ENCODE measurements at places on chromosomes 6 and 20.

GRCh38 chr6:143677891-143678791, at the start of gene PHACTR2:
Gene PHACTR2 (plus strand): TSS chr6:143677965. CDS start chr6:143678164, 199 bp downstream.
- DNase-seq, result peak; percentile 71

- no peak for DNase-seq
Observed at GRCh38 chr6:124881898-124882578, 80.2 kb upstream of the RNF217 start.

GRCh38 chr6:34657037-34657306, 39.6 kb downstream of the ILRUN start:
- no peak for DNase-seq

GRCh38 chr6:152094992-152095592, 287.6 kb downstream of the ESR1 start:
- DNase-seq, result no peak

- DNase-seq, result no peak
Observed at GRCh38 chr6:138555421-138555988, 56.2 kb upstream of the NHSL1 start.

GRCh38 chr20:52484438-52484837, 292.9 kb upstream of the ZFP64 start:
- no peak for DNase-seq

GRCh38 chr20:1295276-1295930, 29.3 kb downstream of the SNPH start:
- no peak for DNase-seq

DNA sequence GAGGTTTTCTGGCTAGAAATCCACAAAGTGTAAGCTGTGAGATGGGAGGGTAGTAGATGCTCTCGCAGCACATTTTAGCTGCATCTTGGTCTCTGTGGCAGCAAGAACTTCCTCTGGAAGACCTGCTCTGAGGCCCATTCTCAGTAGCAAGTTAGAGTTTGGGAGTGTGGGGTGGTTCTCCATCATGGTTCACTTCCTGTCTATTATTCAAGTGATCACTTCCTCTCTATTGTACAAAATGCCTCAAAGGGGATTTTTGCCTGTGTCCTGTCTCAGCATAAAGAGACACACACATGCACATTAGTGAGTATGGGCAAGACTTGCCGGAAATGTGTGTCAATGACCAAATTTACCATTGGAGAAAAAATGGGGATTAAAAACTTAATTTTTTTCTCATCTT, 42.5 kb downstream of the LYRM2 start:
- DNase-seq, result peak; percentile 73

DNA sequence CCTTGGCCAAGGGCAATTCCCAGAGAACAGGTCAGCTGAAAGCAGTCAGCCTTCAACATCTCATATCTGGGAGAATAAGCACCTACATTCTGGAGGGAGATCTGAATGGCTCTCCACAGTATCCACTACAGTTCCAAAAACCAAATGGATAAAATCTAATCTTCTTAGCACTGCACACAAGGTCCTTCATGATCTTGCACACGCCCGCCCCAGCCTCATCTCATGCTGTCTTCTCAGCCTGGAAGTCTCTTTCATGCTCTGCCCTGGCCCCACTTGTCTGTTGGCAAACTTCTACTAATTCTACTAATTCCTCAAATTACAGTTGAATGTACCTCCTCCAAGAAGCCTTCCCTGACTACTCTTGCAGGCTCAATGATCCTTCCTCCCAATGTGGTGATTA, 1.8 kb upstream of the TTBK1 start:
- DNase-seq, result no peak

GRCh38 chr6:75049308-75049707, 156.5 kb downstream of the COL12A1 start:
- no peak for DNase-seq

DNA sequence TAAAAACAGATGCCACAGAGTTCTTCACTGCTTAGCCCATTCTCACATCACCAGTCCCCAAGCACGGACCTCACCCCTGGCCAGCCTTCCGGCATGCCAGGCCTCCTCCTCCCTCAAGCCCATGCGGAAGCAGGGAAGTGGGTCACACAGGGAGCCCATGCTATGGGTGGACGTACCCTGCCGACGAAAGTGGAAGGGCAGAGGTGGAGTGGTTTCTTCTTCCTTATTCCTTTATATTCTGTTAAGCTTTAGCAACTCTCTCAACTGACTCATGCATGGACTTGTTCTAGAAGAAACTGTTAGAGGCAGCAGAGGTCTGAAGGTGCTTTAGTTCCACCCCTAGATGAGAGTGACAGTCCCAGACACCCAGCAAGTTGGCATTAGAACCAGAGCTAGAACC, 118.6 kb downstream of the LY86 start:
- no peak for DNase-seq

DNA sequence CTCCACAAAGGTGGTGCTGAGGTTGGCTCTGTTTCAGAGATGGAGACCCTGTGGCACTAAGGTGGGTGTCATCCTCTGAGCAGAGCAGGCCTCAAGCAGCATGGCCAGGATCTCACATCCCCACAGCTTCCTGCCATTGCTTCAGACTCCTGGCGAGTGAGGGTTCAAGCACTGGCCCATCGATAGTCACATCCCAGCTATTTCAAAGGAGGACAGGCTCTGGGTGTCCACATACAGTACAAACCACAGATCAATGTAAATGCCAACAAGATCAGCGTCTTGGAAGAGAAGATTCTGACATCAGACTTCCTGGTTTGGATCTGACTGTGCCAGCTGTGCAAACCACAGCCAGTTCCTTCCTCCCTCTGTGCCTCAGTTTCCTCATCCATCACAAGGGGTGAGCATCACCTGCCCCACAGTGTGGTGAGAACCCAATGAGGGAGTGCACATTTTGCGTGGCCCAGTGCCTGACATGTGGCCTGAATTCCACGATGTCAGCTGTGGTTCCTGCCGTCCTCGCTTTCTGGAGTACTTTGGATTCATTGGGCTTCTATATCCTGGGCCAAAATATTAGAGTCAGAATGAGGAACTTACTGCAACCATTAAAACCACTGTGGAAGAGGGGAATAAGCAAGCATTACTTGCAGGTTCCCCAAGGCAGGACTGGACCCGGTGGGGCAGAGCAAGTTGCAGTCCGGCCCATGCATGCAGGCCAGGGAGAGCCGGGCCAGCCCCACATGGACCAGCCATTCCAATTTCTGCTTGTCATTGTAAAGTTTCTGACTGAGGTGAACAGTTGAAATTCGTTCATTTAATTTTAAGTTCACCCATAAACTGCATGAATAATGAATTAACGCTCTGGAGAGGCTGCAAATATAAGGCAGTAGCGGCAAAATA, 236.0 kb downstream of the TTLL2 start:
- DNase-seq, result no peak

DNA sequence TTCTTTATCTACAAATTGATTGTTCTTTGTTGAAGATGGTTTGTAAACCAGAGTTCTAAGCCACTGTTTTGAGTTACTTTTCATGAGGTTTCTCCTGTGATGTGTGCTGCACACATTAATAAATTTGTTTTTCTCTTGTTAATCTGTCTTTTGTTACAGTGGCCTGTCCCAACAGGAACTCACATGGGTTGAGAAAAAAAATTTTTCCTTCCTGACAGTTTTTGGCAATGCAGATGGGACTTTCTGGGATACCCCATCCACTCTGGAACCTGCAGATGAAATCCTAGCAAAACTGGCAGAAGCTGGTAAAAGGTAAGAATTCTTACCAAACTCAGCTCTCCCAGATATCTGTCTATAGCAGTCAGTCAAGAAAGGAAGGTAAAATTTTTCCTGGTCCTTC, 88.1 kb downstream of the CEP162 start:
- no peak for DNase-seq

GRCh38 chr6:111204305-111204704, 117.0 kb downstream of the SLC16A10 start:
- no peak for DNase-seq

DNA sequence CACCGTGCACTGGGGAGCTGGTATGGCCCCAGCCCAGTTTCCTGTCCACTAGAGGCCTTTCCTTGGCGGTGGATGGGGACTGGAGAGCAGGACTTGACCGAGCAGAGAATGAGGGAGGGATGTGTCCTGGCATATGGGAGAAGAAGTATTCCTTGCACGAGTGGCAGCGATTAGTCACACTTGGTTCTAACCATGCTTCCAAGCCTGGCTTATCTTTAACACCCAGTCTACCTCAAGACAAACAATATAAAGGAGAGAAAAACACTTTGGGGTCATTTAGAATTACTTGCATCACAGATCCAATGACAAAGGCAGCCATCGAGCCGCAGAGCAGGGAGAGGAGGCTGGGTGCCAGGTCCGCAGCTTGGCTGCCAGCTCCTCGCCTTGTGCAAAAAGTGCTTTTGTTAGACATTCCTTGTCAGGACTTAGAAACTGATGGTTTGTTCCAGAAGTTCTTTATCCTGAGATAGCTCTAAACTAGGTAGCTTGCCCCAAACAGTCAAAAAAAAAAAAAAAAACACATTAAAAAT, 214.9 kb upstream of the GMDS start:
- no peak for DNase-seq

GRCh38 chr6:83193747-83194566, 800 bp downstream of the RWDD2A start:
- DNase-seq, result peak; percentile 46

- no peak for DNase-seq
Observed at GRCh38 chr6:135168766-135169165, 12.3 kb upstream of the MYB start.

DNA sequence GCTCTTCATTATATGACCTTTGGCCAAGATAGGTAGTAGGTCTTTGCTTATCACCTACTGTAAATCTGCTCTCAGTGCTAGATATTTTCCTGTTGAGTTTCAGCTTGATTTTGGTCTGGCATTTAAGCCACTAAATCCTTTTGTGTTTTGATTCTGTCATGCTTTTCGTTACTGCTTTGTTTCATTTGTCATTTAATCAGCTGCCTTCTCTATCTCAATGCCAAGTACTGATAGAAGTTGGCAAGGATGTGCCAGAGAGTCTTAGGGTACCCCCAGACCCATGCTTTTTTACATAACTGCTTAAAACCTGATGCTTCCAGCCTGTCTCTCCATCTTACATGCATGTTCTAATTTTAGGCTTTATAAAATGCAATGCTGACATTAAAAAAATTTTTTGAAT, 300.1 kb upstream of the SASH1 start:
- no peak for DNase-seq

GRCh38 chr6:42105709-42106108, 36.7 kb downstream of the C6orf132 start:
- DNase-seq, result no peak

DNA sequence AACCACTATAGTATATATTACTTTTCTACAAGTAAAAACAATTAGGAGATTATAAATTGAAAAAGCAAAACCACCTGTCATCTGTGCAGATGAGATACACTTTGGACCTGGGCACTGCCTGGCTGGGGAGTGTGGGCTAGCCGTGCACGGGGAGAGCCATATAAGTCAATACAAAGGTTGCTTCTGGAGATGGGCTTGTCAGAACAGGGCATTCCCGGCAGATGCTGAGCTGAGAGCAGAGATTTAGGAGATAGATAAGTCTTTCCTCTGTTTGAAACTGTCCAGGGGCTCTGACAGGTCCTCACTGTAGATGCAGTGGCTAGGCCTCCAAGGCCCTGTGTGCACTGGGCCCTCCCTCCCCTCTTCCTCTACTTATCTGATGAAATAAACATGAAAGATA, 34.5 kb downstream of the CD164 start:
- DNase-seq, result no peak

DNA sequence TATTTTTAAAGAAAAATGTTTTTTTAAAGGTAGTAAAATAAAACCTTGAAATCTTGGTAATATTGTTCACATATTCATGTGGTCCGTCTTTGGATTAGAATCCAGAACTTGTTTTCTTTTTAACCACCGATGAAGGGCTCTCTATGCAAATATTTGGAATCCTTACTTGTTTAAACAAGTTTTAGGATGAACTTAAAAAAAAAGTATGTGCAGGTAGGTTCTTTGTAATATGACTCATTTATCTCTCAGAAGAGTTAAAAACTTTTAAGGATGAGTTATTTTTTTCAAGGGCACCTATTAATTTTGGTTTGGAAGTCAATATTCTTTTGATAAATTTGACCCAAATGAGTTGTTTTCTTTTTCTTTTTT, 8.9 kb downstream of the DSP start:
- DNase-seq, result no peak

Measured in GM20000 (cell line).